Stimulated activated CD4-positive, alpha-beta T cell treated with anti-CD3 and anti-CD28 coated beads, Interleukin-15, amount 100 ng/mL, for 24 hours (primary cell): ENCODE measurements at places on chromosomes 5 and 9.

DNA sequence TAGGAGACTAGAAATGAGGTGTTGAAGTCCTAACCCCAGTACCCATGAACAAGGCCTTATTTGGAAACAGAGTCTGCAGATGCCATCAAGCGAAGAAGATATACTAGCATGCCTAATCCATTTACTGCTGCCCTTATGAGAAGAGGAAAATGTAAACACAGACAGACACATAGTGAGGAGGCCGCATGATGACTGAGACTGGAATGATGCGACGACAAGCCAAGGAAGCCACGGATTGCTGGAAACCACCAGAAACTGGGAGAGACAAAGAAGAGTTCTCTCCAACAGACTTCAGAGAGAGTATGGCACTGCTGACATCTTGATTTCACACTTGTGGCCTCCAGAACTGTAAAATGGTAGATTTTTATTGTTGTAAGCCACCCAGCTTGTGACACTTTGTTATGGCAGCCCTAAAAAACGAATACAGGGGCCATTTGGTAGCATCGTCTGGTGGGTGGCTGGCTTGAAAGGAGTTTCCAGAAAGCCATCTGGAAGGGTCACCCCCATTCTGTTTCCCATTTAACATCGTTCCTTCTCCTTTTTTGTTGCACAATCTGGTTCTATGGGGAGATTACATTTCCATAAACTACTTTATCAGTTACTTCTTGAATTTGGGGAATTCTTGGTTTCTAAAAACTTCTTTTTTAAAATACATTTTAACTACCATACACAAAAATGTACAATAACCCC lies 193.1 kb downstream of the HSD17B3 start:
- DNase-seq: no peak

DNA sequence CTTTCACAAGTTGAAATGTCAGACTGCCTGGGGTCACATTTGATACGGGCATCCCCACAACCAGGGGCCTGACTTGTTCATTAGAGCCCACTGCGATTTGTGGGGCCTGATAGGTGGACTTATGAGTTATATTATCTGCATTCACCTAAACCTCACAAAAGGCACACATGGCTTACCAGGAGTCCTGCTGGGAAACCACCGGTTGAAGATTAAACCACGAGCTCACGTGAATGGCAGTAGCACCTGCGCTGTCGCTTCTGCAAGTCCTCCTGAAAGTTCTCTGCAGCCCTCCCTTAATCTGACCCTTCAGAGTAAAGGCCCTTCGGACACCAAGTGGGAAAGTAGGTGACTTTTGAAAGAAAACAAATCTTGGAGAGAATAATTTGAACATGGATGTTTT lies 68.9 kb downstream of the PPIC start:
- DNase-seq: no peak

GRCh38 chr5:9188131-9188530 lies 357.7 kb downstream of the SEMA5A start:
- DNase-seq: no peak

DNA sequence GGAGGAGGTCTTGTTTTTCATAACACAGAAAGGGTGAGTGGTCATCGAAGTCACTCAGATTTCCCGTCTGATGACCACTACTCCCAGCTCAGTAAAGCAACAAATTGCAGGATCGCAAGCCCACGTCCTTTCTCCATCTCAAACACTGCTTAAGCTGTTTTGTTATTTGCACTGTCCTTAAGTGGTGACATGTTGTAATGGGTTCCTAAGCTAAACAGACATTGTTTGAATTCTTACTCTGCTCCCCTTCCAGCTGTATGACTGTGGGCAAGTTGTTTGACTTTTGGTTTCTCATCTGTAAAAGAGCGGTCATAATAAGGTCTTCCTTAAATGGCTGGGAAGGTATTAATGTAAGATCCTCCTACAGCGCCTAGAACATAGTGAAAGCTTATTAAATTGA lies 62.8 kb upstream of the EQTN start:
- DNase-seq: no peak

GRCh38 chr9:101274971-101275768 lies 109.6 kb downstream of the BAAT start:
- no peak for DNase-seq

GRCh38 chr5:93034621-93035590 lies 546.1 kb downstream of the NR2F1-AS1 start:
- DNase-seq: no peak

GRCh38 chr5:107135391-107135790 lies 535.3 kb downstream of the EFNA5 start:
- no peak for DNase-seq

DNA sequence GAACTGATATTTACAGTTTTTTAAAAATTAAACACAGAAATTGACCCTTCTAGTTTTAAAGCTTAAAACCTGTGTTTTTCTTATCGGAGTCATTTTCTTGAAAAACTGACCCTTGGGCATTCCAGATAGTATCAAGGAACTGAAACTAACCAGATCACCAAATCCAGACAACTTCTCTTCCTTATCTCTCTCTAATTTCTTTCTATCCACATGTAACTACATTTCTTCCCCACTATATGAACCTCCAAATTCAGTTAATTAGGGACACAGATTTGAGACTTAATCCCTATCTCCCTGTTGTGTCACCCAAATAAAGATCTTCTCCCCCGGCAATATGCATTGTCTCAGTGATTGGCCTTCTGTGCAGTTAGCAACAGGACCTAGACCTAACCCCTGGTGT lies 1643.0 kb upstream of the CDH6 start:
- DNase-seq: no peak

- no peak for DNase-seq
Measured at GRCh38 chr5:169763376-169764017, 126.4 kb downstream of the DOCK2 start.

DNA sequence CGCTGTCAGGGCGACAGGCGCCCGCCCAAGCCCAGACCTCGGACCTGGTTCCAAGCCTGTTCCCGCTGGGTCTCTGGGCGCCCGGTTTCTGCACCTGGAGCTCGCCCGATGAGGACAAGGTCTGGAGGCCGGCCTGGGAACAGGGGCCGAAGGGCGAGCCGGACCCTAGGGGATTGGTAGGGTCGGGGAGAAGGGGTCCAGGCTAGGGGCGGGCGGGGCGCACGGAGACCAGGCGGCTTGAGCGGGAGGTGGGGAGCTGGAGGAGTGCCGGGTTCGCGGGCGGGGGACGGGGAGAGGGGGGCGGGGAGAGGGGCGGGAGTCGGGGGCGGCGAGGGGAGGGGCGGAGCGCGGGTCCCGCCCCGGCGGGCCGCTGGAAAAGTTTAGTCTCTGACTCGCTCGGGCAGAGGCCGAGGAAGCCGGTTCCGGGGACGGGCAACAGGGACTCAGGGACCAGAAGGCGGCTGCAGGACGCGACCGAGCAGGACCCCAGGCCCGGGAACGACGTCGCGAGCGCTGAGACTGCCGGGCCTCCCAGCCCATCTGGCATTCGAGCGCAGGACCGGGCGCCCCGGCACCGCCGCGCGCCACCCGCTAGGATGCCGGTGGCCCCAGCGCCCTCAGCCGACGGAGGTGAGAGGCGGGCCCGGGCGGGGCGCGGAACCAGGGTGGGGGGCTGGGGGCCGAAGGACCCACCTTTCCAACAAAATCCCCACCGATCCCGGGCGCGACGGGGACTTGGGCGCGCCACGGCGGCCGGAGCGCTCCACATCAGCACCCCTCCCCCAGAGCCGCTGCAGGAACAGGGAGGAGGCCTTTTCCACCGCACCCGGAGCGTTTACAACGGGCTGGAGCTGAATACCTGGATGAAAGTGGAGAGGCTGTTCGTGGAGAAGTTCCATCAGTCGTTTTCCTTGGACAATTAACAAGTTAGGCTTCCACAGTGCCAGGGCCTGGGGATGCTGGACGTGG lies at the start of gene S1PR3:
Gene S1PR3, plus strand, starts transcription at position 403 of the 969 bp plus-strand sequence. CDS start 9,733 bp downstream, outside the sequence.
- peak; percentile 71 for DNase-seq

GRCh38 chr9:28389411-28389810 lies 816.1 kb upstream of the C9orf72 start:
- DNase-seq: no peak

DNA sequence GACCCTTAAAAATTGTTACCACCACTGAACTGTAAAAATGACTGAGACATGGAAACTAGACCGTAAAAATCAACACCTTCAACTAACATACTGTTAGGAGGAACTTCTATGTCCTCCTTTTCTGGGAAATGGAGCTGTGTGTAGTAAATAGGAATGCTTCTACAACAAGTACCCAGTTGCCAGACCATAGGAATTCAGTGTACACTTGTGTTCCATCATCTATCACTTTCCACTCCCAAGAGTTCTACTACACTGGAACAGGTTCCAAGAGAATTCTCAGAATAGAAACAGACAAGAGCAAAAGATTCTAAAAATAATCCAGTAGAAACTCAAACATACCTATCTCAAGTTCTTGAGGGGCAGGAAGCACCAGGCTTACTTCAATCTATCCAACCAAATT lies 23.6 kb downstream of the UBAP2 start:
- no peak for DNase-seq

- no peak for DNase-seq
Measured at GRCh38 chr5:9104571-9105339, 441.1 kb downstream of the SEMA5A start.

DNA sequence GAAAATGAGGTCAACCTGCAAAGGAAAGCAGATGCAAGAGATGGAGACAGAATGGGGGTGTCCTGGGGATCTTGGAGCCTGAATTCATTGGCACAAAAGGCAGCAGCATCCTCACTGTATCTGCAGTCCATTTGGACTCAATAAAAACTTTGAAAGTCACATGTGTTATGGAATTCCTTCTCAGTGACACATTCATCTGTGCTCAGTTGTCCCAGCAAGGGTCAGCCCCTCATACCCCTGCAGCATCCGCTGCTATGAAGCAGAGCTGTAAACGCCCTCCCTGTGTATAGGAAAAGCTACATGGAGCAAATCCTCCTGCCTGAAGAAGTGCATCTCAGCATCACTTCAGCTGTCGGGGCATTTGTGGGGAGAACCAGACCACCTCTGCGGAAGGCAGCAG lies 14.5 kb upstream of the RARS1 start:
- no peak for DNase-seq

GRCh38 chr9:136532799-136533774 lies 12.8 kb downstream of the NOTCH1 start:
- DNase-seq: peak; percentile 86

DNA sequence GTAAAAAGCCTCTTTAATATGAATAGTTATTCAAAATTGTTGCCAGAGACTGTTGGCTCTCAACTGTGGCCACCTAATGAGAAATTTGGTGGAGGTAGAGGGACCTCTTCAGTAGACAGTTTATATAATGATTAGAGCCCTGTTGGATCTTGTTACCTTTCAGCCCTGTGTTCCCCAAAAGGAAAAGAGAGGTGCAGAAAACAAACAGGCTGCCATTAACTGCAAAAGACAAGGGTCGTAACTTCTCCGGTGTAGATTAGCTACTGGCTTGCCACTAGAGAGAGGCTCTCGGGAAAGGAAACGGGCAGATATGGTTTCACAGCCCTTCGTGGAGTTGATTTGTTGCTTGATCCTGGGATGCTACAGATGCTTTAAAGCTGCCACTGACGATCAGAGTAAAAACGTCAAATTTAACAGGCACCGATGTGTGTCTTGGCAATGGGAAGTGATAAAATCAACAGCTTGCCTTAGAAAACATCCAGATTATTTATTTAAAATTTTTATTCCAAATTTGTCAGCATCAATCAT lies 7.8 kb downstream of the FST start:
- DNase-seq: no peak

DNA sequence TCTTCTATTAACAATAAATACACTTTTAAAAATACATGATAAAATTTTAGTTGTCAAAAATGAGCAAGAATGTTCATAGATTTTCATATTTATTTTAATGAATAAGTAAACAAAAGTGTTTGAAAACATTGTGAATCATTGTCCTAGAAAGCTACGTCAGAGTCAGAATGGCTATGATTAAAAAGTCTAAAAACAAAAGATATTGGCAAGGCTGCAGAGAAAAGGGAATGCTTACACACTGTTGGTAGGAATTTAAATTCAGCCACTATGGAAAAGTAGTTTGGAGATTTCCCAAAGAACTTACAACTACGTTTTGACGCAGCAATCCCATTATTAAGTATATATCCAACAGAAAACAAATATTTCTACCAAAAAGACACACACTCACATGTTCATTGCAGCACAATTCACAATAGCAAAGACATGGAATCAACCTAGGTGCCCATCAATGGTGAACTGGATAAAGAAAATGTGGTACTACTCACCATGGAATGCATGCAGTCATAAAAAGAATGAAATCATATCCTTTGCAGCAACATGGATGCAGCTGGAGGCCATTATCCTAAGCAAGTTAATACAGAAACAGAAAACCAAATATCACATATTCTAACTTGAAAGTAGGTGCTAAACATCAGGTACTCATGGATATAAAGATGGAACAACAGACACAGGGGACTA lies 49.2 kb upstream of the FBXL17 start:
- no peak for DNase-seq

DNA sequence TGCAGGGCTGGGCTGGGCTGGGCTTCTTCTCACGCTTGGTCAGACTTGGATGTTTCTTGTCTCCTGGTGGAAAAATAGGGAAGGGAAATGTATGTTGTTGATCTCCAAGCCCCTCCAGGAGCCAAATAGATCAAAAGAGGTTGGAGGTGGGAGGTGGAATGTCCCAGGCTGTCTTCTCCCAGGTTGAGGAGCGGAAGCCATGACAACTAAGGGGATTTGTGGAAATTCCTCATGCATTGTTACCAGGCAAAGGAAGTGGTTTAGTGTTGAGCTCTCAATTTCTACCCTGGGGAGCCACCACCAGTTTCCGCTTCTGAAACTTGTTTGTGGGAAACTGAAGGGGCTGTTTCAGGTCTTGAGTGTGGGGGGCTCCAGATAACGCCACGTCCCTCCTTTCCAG lies 79.0 kb downstream of the SPRY4 start:
- DNase-seq: no peak

DNA sequence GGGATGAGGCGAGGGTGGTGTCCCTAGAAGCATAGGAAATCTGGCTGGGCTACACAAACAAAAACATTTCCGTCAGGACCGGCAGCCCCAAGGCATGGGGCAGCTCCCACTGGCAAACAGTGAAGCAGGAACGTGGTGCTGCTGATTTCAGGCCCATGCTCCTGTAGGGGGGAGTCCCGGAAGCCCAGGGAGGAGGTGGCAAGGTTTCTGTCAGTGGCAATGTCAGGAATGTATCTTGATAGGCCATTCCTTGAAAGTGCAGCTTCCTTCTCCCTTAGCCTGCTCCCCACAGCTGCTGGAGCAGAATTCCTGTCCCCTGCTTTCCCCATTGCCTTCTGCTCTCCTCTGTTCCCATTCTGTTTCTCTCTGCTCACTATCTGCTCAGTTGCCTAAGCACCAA lies 42.4 kb downstream of the MRRF start:
- DNase-seq: no peak

- DNase-seq: no peak
Measured at GRCh38 chr5:25448190-25448621, 803.4 kb upstream of the CDH10 start.

GRCh38 chr5:123157791-123158581 lies 68.9 kb downstream of the PRDM6 start:
- DNase-seq: no peak

- DNase-seq: no peak
Measured at GRCh38 chr5:80185095-80185494, 70.8 kb downstream of the SERINC5 start.

- DNase-seq: no peak
Measured at GRCh38 chr5:43117092-43117491, 3.6 kb upstream of the ZNF131 start.

GRCh38 chr9:109953813-109954497 lies 174.0 kb downstream of the PALM2AKAP2 start:
- DNase-seq: no peak

- peak; percentile 42 for DNase-seq
Measured at GRCh38 chr5:131289738-131290137, 25.9 kb downstream of the CDC42SE2 start.

- no peak for DNase-seq
Measured at GRCh38 chr5:30994176-30994575, 199.3 kb upstream of the CDH6 start.
